ENCODE measurements at places on chromosomes 2 and 18.

DNA sequence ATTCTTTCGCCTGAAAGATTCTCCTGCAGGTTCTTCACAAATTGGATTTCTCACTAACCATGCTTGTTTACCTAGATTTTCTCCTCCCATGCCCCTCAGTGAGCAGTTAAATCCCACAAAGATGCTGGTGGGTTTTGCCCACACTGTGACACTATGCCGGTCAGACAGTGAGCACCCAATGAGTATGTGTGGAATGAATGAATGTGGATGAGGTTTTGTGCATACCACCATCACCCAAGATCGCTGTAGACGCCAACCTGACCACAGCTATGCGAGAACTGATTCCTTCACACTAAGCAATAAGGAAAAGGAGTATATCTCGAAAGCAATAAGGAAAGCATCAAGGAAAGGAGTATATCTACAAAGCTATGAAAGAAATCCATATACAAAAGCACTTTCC, 116.7 kb downstream of the PID1 start:
- DNase-seq = no peak

DNA sequence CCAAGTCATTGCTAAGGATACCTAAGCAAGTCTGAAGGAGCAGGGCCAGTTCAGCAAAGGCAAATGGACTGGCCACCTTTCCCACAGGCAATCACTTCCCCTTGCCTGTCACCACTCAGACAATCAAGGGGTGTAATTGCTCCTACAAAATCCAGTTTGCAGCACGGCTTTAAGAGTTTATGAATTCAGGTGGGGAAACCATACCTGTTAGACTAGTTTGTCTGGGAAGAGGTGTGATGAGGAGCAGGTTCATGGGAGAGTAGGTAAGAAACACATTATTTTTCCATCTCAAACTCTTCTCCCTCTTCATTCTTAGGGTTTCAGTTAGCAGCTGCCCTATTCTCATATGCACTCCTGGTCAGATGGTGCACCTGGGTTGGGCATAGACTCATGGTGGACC, 102.5 kb downstream of the EVA1A start:
- DNase-seq = no peak

- DNase-seq = no peak
Observed at GRCh38 chr2:45983213-45983612, 314.0 kb upstream of the EPAS1 start.

- no peak for DNase-seq
Observed at GRCh38 chr2:174334781-174335251, at the start of gene SP9. Gene SP9 (plus strand): TSS chr2:174334954. CDS start chr2:174335093, 139 bp downstream.

GRCh38 chr2:183495079-183495478, 370.8 kb downstream of the NUP35 start:
- no peak for DNase-seq

DNA sequence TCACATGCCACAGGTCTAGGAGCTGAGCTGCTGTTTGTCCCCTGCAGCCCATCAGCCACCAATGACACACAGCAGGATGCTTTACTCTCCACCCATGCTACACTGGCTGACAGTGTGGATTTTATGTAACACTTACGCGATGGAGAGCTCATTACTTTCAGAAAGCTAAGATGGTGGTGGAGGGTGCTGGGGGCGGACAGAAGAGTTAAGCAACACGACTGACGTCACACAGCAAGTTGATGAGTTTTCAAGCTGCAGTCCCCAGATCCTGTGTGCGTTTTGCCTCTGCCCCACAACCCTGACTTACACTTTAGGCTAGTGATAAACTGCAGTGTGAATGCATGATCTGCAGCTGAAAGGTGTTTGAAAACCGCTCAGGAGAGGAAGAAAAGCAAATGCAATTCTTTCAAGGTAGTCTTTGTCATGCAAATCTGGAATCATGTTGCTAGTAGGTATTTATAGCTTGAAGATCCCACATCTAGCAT, 42.4 kb downstream of the MRPS5 start:
- no peak for DNase-seq

GRCh38 chr18:78082816-78083215, 833.2 kb downstream of the GALR1 start:
- no peak for DNase-seq

DNA sequence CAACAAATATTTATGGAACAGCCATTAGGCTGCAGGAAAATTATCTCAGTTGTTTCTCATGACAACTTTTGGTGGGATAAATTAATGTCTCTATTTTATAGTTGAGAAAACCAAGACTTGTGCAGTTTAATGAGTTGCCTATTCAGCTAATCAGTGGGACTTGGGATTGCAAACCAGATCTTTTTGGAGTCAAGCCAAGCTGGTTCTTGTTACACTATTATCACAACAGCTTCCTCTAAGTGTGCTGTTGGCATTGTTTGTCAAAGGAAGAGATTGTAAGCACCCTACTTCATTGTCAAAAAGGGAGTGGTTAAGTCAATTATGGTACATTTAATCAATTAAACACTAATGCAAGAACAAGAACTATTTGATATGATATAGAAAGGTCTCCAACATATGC, 119.2 kb downstream of the PAX3 start:
- DNase-seq = no peak

GRCh38 chr18:57048351-57048750, 98.5 kb upstream of the BOD1L2 start:
- no peak for DNase-seq

DNA sequence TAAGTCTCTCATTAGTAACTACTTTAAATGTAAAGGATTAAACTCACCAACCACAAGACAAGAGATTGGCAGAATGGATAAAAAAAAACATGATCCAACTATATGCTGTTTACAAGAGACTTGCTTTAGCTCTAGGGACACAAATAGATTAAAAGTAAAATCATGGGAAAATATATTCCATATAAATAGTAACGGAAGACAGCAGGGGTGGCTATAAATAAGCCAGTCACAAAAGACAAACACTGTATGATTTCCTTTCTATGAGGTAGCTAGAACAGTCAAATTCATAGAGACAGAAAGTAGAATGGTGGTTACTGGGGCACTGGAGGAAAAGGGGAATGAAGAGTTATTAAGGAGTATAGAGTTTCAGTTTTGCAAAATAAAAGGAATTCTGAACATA, 145.2 kb downstream of the THADA start:
- no peak for DNase-seq

DNA sequence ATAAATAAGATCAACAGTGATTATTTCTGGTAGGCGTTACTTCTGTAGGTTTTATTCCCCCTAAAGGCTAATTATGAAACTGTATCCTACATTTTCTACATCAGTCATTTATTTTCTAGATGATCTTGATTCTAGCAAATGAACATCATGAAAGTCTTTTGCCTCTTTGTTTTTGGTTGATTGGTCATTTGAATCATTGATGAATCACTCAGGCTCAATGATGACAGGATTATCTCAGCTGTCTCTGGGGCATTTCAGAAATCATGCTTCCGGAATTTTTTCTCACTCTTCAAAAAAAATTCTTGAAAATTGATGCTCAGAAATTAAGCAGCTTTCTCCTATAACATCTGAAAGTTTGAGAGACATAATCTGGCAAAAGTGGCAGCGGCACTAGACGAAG, 298.9 kb upstream of the TCF4 start:
- DNase-seq = no peak

- no peak for DNase-seq
Observed at GRCh38 chr2:102277202-102277700, 34.1 kb upstream of the IL1RL1 start.

- DNase-seq = no peak
Observed at GRCh38 chr2:644871-645270, 32.3 kb downstream of the TMEM18 start.

DNA sequence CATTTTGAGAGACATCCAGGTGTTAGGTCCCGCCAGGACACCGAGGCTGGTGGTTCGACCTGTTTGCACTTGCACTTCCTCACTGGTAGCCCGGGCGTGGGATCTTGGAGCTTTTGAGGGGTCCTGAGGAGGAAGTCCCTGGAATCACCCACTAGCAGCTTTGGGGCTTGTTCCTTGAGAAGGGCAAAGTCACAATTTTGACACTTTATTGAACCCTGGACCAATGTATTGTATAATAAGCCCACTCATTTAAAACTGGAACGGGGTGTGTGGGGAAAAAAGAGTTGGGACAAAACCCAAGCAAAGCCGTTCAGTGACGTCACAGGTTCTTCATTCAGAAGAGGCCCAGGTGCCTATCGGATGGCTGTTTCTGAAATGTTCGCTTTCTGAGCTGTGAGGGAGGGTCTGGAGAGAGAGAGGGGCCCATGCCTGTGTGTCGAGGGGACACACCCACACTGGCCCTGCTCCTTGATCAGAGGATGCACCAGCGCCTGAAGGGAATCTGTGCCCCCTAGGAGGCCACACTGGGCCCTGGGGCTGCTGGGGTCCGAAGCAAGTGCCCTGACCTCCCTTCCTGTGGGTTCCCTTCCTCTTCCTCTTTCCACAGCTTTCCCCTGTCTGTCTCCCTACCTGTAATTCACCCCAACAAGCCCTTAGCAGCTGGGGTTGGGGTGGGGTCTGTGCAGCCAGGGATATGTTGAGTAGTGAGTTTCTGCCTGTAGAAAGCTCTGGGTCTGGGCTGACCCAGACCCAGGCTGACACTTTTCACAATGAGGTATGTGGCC, 2.6 kb downstream of the LPIN1 start:
- no peak for DNase-seq

GRCh38 chr2:171568089-171568488, 45.8 kb downstream of the CYBRD1 start:
- DNase-seq = no peak
